ENCODE measurements at places on chromosomes 5 and 9.

DNA sequence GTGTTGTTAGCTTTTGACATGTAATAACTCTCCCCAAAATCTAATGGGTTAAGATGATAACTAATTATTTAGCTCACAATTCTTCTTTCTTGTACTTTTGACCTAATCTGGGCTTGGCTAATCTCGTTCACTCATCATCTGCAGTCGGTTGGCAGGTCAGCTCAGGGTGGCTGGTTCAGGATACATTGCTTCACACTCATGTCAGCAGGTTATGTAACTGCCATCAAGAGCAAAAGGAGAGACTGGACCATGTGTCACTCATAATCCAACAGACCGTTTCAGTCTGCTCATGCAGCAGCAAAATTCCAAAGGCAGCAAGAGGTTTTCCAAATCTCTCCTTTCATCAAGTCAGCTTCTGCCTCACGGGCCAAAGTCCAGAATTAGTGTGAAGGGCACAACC is 998.4 kb upstream of the CTNND2 start:
- DNase-seq, result no peak

GRCh38 chr5:156774273-156774672 is 75.8 kb upstream of the PPP1R2B start:
- no peak for DNase-seq

DNA sequence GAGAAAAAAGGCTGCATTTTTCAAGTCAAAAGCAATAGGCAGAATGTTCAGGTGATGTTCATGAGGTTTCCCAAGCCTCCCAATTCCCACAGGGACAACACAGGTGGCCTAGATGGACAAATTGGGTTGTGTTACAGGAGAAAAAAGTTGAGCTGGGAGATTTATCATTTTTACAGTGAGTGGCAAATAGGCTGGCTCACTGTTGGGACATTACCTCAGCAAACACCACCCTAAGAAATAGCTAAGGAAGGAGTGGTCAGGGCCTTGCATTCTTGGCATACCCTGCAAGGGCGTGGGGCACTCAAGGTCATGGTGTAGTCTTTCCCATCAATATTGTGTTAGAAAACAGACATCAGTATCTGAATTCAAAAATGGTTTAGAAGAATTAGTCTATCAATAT is 23.3 kb upstream of the CPLANE1 start:
- no peak for DNase-seq

DNA sequence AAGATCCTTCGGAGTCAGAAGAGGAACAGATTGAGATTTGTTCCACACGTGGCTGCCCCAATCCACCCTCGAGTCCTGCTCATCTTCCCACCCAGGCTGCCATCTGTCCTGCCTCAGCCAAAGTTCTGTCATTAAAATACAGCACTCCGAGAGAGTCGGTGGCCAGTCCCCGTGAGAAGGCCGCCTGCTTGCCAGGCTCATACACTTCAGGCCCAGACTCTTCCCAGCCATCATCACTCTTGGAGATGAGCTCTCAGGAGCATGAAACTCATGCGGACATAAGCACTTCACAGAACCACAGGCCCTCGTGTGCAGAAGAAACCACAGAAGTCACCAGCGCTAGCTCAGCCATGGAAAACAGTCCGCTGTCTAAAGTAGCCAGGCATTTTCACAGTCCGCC is 85.9 kb downstream of the GOLPH3 start:
- no peak for DNase-seq

Measured in prostate gland (tissue), 2 donors.